ENCODE measurements at places on chromosomes 1 and 21.

DNA sequence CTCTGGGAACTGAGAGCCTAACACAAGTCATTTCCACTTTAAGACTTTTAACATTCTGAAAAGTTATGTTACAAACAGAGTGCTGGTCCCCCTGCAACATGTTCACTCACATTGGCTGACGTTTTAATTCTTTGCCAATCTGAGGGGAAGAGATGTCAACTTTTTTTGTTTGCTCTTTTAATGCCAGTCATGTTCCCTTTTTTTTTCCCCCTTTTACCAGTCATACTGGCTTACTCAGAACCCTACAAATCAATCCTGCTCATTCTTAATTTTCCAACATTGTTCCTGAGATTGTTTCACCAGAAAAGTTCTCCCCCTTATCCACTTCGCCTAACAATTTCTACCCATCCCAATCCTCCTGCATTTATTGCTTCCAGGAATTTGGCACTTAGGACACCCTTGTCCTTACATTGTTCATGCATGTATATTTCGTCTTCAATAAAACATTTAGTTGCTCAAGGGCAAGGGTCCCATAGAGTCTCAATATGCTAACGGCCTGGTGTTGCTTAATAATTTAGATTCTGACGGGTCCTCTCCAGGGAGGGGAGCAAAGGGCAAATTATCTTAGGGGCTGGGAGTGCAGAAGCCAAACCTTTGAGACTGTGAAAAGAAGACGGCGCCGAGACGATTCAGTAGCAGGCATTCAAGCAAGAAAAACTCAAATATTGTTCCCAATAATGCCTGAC, 624 bp upstream of the CR1L start:
- no peak for DNase-seq

DNA sequence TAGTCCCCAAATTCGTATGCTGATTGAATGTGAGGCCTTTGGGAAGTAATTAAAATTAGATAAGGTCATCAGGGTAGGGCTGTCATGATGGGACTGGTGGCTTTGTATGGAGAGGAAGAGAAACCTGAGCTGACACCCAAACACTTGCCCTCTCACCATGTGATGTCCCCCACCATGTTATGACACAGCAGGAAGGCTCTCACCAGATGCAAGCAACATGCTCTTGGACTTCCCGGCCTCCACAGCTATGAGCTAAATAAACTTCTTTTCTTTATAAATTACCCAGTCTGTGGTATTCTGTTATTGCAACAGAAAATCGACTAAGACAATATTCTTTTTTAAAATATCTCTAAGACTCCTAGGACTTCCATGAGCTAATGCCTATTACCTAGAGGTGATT, 43.6 kb upstream of the GUCA2B start:
- DNase-seq = no peak

DNA sequence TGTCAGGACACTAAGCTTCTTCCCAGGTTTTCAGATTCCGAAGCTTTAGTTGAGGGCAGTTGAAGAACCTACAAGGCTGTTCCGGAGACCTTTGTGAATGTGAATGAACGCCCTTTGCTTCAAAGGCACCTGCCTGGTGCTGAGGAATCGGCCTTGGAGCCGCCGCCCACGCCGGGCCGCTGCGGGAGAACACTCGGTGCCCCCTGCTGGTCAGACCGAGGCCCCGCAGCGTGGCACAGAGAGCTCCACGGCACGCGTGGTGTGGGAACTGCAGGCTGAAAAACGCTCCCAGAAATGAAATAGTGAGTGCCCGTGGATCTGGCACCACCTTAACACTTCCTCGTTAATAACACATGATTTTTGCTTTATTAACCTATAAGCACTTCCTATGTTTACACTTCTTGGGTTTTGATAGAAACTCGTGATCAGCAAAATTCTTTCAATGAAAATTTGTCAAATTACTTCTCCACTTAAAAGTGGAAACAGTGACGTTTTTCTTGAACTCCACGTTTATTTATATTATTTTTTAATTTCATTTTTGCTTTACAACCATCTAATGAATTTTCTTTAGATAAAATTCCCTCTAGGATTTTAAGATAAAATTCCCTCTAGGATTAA, 460.6 kb downstream of the DSCAM start:
- DNase-seq = no peak

DNA sequence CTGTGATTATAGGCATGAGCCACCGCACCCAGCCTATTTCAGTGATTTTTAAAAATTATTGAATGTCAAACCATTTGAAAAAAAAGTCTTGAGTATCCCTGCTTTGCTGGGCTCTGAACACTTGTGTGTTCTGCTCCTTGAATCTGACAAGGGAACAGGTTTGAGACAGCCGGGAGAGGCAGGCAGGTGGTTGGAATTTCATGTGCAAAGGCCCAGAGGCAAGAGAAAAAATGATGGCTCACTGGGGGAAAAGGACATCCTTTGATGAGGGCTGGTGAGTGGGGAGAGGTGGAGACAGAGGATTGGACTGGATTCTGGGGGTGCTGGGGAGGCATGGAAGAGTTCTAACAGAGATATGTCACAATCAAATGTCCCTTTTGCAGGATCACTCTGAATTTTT, 13.1 kb upstream of the WASF2 start:
- no peak for DNase-seq

DNA sequence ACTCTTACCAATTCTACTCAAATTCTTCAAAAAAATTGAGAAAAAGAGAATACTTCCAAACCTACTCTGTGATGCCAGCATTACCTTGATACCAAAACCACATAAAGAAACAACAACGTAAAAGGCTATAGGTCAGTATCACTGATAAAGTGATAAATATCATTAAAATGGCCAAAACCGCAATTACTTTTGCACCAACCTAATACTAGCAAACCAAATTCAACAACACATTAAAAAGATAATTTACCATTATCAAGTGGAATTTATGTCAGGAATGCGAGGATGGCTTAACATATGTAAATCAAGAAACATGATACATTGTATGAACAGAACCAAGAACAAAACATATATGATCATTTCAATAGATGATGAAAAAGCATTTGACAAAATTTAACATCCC, 7.0 kb downstream of the SPAG17 start:
- no peak for DNase-seq
